ENCODE measurements at places on chromosomes 4 and X.
A peak's percentile ranks its signal among the peaks of the same experiment; 100 is the strongest.

DNA sequence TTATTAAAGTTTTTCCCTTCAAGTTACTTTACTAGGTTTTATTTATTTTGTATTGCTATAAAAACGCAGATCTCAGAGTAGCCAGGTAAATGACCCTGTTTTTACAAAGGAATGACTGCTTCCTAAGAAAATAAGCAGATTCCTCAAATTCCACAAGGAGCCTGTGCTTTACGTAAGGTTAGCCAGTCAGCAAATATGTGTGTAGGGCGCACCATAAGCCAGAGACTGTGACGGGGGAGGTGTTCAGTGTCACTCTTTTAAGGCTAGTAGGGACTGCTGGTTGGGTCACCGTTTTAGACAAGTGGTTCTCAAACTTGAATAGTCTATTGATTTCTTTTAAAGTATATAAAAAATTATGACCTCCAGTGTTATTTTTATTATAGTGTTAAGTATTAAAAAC, 119.9 kb downstream of the ANK2 start:
- no peak for DNase-seq

GRCh38 chrX:8048466-8048865, 121.3 kb upstream of the PNPLA4 start:
- no peak for DNase-seq

GRCh38 chrX:68846536-68846935, 17.7 kb downstream of the EFNB1 start:
- no peak for DNase-seq

GRCh38 chr4:11214281-11214680, 214.4 kb downstream of the HS3ST1 start:
- DNase-seq, result no peak

- no peak for DNase-seq
These were observed 647.0 kb upstream of the AADAT start for GRCh38 chr4:170736710-170737109.

DNA sequence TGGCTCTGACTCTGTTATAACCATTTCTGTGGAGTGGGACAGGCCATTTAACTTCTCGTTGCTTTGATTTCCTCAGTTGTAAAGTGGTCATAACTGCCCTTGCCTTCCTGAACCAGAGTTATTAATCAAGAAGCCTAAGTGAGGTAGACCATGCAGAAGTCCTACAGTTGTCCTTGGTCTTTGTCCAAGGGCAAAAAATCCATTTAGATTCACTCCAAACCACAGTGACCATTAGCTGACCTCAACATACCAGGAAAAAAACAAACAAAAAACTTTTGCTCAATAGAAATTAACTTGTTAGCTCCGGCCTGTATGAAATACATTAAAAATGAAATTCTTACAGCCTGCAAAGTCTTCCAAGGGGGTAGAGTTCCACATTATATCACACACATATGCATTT, 52.7 kb downstream of the TBC1D9 start:
- no peak for DNase-seq

- DNase-seq, result no peak
These were observed 538.1 kb downstream of the STIM2 start for GRCh38 chr4:27398631-27399310.

- DNase-seq, result no peak
These were observed 11.6 kb upstream of the TMEM128 start for GRCh38 chr4:4259484-4260100.

DNA sequence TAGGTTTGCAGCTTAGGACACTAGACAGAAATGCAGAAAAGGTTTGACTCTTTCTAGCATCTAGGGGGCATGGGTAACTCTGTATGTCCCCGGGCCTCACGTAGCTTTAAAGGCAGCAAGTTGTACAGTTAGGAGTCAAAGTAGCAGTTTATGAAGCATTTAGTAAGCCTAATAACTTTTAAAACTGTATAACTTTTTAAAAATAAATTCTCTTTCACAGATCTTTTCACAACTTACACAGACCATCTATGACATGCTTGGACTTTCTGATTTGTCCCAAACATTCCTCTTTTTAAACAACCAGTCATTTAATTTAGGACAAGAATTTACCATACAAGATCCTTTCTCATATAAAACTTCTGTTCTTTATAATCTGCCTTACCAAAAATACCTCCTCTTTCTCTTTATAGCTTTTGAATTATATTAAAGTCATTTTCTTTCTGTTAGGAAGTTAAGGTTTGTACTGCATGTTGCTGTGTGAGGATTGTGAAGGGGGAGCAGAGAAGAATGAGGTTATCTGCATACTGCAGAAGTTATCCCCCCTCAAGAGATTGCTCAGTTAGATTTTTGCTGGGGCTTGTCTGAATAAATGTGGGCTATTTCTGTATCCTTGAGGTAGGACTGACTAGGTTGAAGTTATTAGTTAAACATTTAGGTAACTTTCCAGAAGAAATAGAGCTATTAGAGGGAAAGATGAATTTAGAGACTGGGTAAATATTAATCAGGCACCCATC, 94.3 kb downstream of the CPE start:
- DNase-seq, result no peak

GRCh38 chr4:169619518-169619957, 840 bp upstream of the CLCN3 start:
- peak; percentile 62 for DNase-seq

GRCh38 chr4:124191329-124191728, 521.2 kb downstream of the ANKRD50 start:
- DNase-seq, result no peak

- DNase-seq, result no peak
These were observed 98.6 kb downstream of the MGST2 start for GRCh38 chr4:139764182-139764581.

GRCh38 chr4:56026596-56026995, 77.9 kb downstream of the CEP135 start:
- no peak for DNase-seq

GRCh38 chr4:137572647-137573046, 40.4 kb upstream of the PCDH18 start:
- DNase-seq, result no peak

- DNase-seq, result no peak
These were observed 12.4 kb downstream of the LIMCH1 start for GRCh38 chr4:41550308-41550707.

DNA sequence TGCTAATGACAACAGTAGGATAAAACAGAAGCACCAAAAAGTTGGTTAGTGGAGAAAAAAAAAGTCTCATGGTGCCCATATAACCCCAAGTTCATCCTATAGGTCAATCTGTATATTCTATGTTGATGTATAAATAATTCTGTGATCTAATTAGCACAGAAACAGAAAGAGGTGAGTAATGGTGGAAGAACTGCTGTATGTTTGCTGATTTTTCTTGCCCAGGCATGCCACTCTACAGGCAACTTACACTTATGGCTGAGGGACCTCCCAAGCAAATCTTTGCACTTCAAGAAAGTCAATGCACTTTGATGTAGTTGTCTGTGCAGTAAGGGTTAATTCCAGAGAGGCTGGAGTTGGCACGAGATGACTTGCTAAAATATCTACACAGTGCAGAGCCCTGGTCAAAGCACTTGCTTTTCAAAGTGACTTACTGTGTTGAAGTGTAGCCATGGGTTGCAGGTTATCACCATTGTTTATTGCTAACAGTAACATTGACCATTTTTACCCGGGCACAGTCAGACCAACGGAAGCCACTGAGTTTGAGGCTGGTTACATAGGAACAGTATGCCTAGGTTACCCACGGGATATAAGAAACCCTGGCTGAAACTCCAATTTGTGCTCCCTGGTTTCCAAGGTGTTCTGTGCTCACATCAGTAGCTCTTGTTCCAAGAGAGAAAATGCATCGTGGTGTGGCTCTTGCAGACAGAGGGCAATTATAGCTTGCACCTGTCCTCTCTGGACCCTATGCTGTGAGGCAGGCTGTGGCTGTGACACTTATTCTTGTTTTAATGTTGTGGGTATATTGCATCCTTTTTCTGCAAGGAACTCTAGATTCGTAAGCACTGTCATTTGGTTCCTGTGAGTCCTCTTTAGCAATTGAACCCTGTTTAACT, 141.3 kb upstream of the FTHL17 start:
- DNase-seq, result no peak

DNA sequence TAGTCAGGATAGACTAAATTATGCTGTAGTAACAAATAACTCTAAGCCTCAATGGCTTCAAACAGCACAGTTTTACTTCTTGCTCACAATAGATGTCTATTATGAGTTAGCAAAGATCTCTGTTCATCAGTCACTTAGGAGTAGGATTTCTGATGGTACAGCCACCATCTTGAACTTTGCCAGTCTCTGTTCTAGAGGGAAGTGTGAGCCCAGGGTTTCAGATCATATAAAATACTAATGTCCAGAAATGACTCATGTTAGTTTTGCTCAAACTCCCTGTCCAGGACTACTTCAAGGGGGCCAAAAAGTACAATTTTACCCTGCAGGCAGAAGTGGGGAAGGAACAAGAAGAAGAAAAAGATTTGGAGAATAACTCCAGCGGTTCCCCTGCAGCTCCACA, 77.1 kb upstream of the LSM6 start:
- DNase-seq, result no peak

DNA sequence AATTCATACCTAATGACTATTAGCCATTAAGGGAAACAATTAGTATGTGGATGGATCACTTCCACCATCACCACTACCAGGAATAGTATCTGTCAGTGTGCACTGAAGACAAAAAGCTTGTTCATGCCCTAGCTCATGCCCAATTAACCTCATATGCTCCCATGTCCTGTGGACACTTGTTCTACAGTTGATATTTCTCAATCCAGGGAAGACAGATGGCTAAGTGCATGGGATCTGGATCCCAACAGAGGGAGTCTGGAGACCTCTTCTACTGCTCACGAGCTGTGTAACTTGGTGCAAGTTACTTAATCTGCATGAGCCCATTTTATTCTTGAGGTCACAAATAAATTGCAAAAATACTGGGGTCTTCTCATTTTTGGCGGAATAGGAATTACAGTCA, 23.7 kb downstream of the AMOT start:
- DNase-seq, result no peak

GRCh38 chr4:25007598-25007997, 23.1 kb downstream of the LGI2 start:
- no peak for DNase-seq

GRCh38 chr4:20015636-20016224, 236.0 kb upstream of the SLIT2 start:
- no peak for DNase-seq

DNA sequence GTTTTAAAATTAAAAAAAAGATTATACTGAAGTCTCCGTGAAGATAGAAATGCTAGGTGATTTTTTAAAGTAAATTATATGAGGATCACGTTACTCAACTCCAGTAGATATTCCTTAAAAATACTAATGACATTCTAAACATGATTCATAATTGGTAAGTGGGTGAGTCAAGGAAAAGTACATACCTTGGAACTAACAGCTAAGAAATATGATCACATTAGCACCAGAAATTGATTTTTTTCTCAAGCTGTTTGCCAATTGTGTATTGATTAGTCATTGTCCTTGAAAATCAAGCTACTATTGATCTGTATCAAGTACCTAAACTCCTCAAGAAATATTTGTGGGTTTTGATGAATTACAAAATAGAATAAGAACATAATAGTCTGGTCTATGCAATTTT, 362.6 kb upstream of the PPP1R2C start:
- no peak for DNase-seq

GRCh38 chr4:141078871-141079270, 54.4 kb downstream of the RNF150 start:
- DNase-seq, result no peak

DNA sequence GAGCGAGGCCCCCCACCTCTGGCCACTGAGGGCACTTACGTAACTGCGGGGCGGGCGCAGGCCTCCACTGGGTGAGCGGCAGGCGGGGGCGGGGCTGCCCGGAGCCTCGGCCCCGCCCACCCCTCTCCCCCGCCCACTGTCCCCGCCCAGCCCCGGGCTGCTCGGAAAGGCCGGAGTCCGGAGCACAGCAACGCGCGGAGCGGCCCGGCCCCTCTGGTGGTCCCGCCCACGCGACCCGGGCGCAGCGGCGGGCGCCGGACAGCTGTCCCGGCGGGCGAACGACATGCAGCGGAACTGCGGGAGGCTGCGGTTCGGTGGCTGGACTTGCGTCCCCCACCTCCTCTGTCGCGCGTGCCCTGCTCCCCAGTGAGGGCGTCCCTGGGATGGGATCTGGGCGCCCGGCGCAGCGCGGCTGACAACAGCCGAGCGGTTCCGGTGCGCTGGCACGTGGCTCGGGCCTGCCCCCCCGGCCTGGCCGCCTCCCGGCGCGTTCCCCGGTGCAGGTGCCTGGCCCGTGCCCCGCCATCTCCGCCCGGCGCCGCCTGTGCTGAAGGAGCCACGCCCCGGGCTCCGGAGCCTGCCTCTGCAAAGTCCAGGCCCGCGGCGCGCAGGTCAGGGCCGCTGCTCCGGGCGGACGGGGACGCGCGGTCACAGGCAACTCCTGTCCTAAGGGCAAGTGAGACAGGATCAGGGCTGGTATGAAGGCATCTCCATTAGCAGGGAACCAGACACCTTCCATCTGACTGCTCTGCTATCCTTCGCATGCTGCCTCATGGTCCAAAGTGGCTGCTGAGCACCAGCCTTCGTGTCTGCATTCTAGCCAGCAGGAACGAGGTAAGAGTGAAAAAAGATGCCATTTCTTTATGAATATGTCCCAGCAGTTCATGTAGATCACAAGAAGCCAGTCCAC, 21.8 kb upstream of the JAKMIP1 start:
- DNase-seq, result no peak

- peak; percentile 87 for DNase-seq
These were observed 18.3 kb upstream of the GPR101 start for GRCh38 chrX:137051978-137052642.

DNA sequence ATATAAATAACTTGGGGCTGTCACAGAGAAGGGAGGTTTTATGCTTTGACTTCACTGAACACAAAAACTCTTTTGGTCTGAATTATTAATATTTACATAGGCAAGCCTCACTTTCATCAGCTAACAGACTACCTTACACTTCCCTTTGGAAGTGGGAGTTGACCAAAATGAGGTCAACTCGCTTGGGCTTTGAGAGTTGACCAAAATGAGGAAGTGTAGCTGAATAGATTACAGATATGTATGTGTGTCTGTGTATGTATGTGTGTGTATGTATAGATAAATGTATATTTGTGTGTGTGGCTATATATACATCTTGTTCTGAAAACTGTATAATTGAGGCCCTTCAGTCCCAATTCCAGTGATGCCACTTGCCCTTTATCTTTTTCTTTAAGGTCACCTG, 113.3 kb upstream of the IL13RA1 start:
- no peak for DNase-seq

- DNase-seq, result no peak
These were observed 45.9 kb upstream of the FSTL5 start for GRCh38 chr4:162209706-162210105.

- DNase-seq, result no peak
These were observed 43.8 kb downstream of the ADGRL3 start for GRCh38 chr4:61243962-61244361.

DNA sequence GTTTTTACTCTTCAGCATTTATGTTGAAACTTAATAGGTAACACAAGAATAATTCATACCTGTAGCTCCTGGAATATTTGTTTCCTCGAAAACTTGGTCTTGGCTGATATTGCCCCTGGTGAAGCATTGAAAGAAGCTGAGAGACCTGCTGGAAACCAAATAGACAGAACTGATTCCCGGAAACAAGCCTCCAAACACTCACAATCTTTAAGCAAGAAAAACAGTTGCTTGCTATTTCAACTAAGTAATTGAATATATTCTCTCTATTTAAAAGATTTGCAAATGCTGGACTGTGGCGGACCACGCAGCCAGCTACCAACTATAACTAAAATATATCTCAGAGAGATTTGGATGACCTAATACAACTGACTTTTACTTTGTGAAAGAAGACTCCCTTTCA, 3.6 kb downstream of the PCDH18 start:
- DNase-seq, result no peak

- DNase-seq, result peak; percentile 62
These were observed at the start of gene PRICKLE3 for GRCh38 chrX:49186125-49187027. Gene PRICKLE3, minus strand, starts transcription at chrX:49186373. Its CDS starts 76 bp downstream, at chrX:49186297.
